Placental epithelial cell (primary cell): ENCODE measurements at places on chromosomes 7 and 10. TPM values are rescaled to one million over a fixed set of nuclear protein-coding genes. Genes with fewer than 3 reads are reported as not detected.

ZNF722 gene
- total RNA-seq: not detected in 2 replicates

APBB1IP gene
- total RNA-seq: 2.4 and 4.6 TPM in 2 replicates

RALA gene
- total RNA-seq: 7.9 and 16.1 TPM in 2 replicates

FAM241B gene
- 0.87 TPM in 1 of 2 replicates, not detected in the other for total RNA-seq

TACC2 gene
- 3.5 and 4.6 TPM in 2 replicates for total RNA-seq

PIK3AP1 gene
- under 0.01 TPM in 2 replicates for total RNA-seq

SGCE gene
- total RNA-seq: 37.1 and 62.4 TPM in 2 replicates

CDHR3 gene
- 0.22 and 0.39 TPM in 2 replicates for total RNA-seq

SPDYE8 gene
- total RNA-seq: 0.43 TPM in 1 of 2 replicates, not detected in the other

DMBT1 gene
- not detected in 2 replicates for total RNA-seq

CPSF4 gene
- total RNA-seq: 18.4 and 27.5 TPM in 2 replicates

GPR15LG gene
- not detected in 2 replicates for total RNA-seq

RNLS gene
- 5.5 and 10.2 TPM in 2 replicates for total RNA-seq

GATA3 gene
- total RNA-seq: 42.3 and 78.1 TPM in 2 replicates

PAX2 gene
- not detected in 2 replicates for total RNA-seq

PNPLA8 gene
- 22.4 and 30.6 TPM in 2 replicates for total RNA-seq

ERV3-1 gene
- total RNA-seq: 15.9 and 22.0 TPM in 2 replicates

FAM13C gene
- not detected in 2 replicates for total RNA-seq

VAX1 gene
- total RNA-seq: not detected in 2 replicates

PRSS37 gene
- not detected in 2 replicates for total RNA-seq

MRPL43 gene
- 51.4 and 75.6 TPM in 2 replicates for total RNA-seq

PRKG1 gene
- 0.43 and 1.2 TPM in 2 replicates for total RNA-seq

EGFR gene
- total RNA-seq: 70.7 and 125 TPM in 2 replicates

PLCE1 gene
- total RNA-seq: under 0.01 TPM in 2 replicates

WIPF3 gene
- total RNA-seq: 0.11 and 0.39 TPM in 2 replicates

CHST15 gene
- total RNA-seq: 4.7 and 16.1 TPM in 2 replicates

MYOZ1 gene
- 0.43 and 0.79 TPM in 2 replicates for total RNA-seq

NEURL1 gene
- 5.5 and 10.0 TPM in 2 replicates for total RNA-seq

KEL gene
- 0.39 and 1.4 TPM in 2 replicates for total RNA-seq

CPA1 gene
- not detected in 2 replicates for total RNA-seq

SCART1 gene
- total RNA-seq: 2.0 and 4.7 TPM in 2 replicates

PRKCQ gene
- 0.11 and 1.2 TPM in 2 replicates for total RNA-seq

CLDN3 gene
- total RNA-seq: not detected in 2 replicates

JAZF1 gene
- total RNA-seq: 1.2 and 1.5 TPM in 2 replicates

SLC26A3 gene
- total RNA-seq: 0.11 TPM in 1 of 2 replicates, not detected in the other

LRGUK gene
- under 0.01 and 0.33 TPM in 2 replicates for total RNA-seq

HGF gene
- total RNA-seq: 0.39 and 0.43 TPM in 2 replicates

RAMP3 gene
- 3.5 TPM in 1 of 2 replicates, not detected in the other for total RNA-seq

HMX3 gene
- total RNA-seq: not detected in 2 replicates

WDFY4 gene
- total RNA-seq: not detected in 2 replicates

LRIT1 gene
- total RNA-seq: under 0.01 TPM in 1 of 2 replicates, not detected in the other

GDF10 gene
- not detected in 2 replicates for total RNA-seq

TMEM72 gene
- not detected in 2 replicates for total RNA-seq

MUC12 gene
- total RNA-seq: under 0.01 and 0.98 TPM in 2 replicates

XRCC2 gene
- total RNA-seq: 1.5 and 2.4 TPM in 2 replicates

CYP3A7 gene
- total RNA-seq: 0.22 TPM in 1 of 2 replicates, not detected in the other

CALHM3 gene
- total RNA-seq: 0.22 and 0.39 TPM in 2 replicates

ANKIB1 gene
- 62.9 and 64.4 TPM in 2 replicates for total RNA-seq

MAT1A gene
- not detected in 2 replicates for total RNA-seq
